ENCODE measurements at places on chromosomes 16 and 17. TPM values are rescaled to one million over a fixed set of nuclear protein-coding genes. Genes with fewer than 3 reads are reported as not detected.
A peak's percentile ranks its signal among the peaks of the same experiment; 100 is the strongest.

GRCh38 chr16:15515992-15516391 is 81.6 kb downstream of the BMERB1 start:
- DNase-seq = no peak

DNA sequence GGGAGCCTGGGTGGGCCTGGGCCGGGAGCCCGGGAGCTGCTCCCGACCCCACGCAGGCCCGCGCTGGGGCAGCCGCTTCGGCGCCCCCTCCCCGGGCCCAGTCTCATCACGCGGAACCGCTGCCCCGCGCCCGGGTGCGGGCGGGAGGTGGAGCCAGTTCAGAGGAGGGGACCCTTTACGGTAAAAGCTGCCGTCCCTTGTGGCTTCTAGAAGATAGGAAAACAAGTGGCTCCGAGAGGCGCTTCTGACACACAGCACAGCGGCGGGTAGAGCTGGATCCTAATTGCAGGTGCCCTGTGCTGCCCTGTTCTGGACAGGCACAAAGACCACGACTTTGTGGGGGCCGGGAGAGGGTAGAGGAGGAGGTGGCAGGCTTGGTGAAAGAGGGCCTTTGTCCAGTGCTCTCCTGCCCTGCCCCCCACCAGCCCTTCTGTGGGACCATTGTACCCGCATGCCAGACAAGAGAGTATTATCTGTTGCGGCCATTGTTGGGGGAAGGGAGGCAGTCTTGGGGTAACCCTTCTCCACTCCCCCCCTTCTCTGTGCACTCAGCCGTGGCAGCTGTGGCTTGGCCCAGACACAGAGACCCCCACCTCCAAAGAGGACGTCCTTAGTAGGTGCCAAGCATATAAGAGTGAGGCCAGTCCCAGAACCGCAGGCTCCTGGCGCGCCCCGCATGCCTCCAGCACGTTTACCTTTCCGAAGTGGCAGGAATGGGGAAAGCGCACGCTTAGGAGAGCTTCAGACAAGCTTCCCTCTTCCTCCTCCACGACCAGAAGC is 736 bp downstream of the CNP start:
- DNase-seq = no peak

GRCh38 chr16:58753711-58754134 is 19.6 kb upstream of the GOT2 start:
- no peak for DNase-seq

- no peak for DNase-seq
These were observed 4.0 kb downstream of the SRRM2 start for GRCh38 chr16:2756288-2757015.

DNA sequence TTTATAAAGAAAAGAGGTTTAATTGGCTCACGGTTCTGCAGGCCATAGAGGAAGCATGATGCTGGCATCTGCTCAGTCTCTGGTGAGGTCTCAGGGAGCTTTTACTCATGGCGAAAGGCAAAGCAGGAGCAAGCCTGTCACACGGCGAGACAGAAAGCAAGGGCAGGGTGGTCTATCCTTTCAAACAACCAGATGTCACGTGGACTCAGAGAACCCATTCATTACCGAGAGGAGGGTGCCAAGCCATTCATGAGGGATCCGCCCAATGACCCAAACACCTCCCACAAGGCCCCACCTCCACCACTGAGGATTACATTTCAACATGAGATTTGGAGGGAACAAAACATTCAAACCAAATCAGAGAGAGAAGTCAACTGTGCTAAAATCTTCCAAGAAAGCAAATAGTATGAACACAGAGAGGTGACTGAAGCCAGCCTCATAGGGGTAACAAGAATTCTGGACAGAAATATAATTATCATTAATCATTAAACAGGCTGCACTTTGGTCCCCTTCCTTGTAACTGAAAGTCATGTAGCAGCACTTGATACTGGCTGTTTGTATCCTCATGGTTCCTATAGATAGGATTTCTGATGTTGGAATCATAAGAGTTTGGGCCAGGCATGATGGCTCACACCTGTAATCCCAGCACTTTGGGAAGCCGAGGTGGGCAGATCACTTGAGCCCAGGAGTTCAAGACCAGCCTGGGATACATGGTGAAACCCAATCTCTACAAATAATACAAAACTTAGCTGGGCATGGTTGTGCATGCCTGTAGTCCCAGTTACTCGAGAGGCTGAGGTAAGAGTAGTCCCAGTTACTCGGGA is 52.5 kb upstream of the B4GALNT2 start:
- no peak for DNase-seq

The CRYM gene
- total RNA-seq = not detected

GRCh38 chr16:81371106-81371505 is 56.3 kb downstream of the GAN start:
- no peak for DNase-seq

The CFAP97D1 gene
- not detected for total RNA-seq

DNA sequence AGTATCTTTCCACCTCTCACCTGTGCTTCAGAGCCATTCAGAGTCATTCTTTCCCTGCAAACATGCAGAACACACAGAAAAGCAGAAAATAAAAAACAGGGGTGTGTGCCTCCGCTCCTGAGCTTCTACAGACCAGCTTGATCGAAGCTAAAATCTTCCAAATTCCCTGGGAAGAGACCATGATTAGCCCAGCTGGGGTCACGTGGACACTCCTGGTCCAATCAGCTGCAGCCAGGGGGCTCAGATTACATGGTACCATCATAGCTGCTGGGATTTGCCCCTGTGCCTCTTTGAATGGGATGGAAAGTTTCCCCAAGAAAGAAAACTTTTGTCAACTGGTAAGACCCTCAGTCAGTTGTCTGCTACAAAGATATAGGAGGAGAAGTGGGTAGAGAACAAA is 159.9 kb downstream of the TMEM114 start:
- no peak for DNase-seq

- DNase-seq = peak; percentile 53
These were observed 2.2 kb downstream of the MLYCD start for GRCh38 chr16:83901101-83901500.

DNA sequence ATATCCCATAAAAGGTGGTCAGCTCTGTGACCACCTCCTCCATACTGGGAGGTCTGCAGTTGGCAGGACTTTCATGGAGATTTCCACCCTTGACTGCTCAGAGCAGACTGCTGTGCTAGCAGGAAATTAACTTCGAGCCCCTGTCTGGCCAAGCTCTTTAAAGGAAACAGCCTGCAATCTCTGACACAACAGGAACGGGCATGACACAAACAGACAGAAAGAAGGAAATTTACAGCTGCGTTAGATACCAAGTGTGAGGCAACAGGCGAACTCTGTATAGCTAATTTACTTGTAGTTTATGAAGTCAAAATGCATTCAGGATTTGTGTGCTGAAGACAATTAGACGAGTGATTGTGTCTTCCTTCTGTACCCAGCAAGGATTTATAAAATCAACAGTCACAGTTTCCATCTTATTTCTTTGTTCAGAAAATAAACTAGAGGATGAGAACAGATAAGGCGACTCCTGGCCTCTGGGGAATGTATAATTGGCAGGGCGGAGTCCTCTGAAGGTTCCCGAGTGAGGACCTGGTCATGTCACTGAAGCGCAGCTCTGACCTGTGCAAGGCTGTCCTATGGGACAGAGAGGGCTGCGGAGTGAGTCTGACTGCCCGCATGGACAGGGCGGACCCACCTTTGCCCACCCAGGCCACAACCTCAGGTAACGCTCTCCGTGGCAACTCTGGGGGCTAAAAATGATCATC is 16.1 kb downstream of the WIPI1 start:
- DNase-seq = no peak

GRCh38 chr16:27189335-27189972 is 13.9 kb upstream of the KDM8 start:
- no peak for DNase-seq

- no peak for DNase-seq
These were observed 1.4 kb upstream of the CHST4 start for GRCh38 chr16:71524566-71525553.

The CLDN9 gene
- not detected for total RNA-seq

DNA sequence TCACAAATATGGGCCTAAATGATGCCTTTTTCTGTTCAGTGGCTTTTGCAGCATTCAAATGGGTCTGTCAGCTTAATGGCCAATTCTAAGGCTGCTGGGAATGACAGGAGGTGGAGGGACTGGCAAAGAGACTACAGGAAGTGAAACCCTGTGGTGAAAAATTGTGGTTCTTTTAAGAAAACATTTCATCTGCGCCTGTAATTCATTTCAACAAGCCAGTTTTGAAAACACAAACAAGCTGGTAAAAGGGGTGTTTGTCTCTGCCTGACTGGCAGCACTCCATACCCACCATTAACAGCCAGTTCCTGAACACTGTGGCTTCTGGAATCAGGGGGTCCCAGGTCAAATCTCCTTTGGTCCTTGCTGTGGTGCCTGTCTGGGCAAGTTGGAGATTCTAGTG is 3.6 kb upstream of the KDM8 start:
- peak; percentile 12 for DNase-seq

DNA sequence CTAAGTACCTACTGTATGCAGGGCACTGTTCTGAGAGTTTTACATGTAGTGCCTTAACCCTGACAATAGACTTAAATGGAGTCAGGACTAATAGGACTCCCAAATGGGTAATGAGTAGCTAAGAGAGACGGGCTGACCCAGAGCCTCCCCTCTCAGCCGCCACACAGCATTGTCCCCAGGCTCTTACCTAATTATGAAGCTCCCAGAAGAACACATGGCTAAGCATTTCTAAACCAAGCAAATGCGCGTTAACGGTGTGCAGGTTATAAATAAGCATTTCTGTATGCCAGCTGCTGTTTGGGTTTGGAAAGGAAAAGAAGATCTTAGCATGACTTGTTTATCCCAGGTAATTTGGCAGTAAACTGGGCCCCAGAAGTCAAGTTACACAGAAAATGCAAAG is 14.3 kb downstream of the KATNIP start:
- no peak for DNase-seq

GRCh38 chr16:48831076-48831722 is 221.2 kb upstream of the N4BP1 start:
- DNase-seq = no peak

DNA sequence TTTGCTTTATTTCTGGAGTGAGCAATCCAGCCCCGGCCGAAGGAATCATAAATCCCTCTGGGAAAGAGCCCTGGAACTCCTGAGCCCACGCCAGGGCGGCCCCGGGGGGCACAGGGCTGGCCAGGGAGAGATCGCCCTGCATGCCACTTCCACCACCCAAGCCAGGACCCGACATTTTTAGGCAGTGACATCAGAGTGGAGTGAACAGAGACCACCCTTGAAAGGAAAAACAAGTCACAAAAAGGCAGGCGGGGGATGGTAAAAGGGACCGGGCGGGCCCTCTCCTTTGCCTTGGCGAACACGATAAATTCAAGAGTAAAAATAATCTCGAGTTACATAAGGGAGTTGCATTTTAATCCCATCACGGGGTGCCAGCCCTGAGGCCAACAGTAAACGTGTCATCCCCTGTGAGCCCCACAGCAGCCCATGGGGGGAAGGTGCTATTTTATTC is 284.1 kb downstream of the C16orf95 start:
- no peak for DNase-seq

- no peak for DNase-seq
These were observed 1.7 kb downstream of the ZNF469 start for GRCh38 chr16:88384222-88385111.

DNA sequence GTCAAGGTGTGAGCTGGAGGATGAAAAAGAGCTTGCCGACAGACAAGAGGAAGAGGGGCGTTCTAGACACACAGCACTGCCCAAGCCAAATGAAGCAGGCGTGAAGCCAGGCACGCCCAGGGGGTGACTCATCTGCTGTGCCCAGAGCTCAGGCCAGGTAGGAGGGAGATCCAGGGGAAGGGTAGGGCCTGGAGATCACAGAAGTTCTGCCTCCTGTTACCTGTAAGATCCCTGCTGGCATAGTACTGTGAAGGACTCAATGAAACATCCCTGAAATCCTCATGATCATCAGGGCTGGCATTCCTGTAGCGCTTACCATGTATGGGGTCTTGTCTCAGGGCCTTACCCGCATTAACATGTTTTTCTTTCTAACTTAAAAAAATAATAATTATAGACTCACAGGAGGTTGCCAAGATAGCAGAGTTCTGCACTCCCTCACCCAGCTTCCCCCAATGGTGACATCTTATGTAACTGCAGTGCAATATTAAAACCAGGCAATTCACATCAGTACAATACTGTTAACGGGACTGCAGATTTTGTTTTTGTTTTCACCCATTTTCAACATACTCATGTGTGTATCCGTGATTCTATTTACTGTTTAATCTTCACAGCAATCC is 158.6 kb downstream of the XYLT1 start:
- no peak for DNase-seq

- DNase-seq = no peak
These were observed 322.0 kb downstream of the MAF start for GRCh38 chr16:79278506-79278905.

The IL21R gene
- 1.3 TPM for total RNA-seq

The KRTAP3-1 gene
- 6.8 TPM for total RNA-seq

GRCh38 chr17:33052856-33053255 is 61.2 kb downstream of the SPACA3 start:
- DNase-seq = no peak

DNA sequence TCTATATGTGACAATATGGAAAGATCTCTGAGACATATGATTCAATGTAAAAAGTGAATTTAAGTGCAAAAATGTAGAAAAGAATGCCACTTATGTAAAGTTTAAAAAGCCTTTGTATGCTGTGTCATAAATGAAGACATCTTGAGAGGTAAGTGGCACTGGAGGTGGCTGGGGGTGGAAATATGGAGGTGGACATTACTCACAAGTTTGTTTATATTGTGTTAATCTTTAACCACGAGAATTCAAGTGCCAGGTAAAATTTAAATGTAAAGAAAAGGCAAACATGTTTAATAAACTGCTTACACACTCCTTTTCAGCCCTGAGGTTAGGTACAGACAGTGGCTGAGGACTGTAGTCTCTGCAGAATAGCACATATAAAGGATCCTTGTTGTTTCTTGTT is 235.1 kb downstream of the ABCC12 start:
- no peak for DNase-seq

DNA sequence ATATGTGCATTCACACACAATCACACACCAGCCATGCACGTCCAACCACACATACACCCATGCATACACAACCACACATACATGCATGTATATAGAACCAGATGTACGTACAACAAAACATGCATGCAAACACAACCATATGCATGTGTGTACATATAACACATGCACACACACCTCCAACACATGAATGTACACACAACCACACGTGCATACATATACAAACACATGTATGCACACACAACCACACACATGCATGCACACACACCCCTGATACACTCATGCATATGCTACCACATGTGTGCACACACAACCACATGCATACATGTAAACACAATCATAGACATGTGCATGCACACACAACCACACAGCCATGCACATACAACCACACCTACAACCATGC is 52.0 kb upstream of the SDK2 start:
- DNase-seq = no peak

- DNase-seq = no peak
These were observed 50.2 kb downstream of the MAF start for GRCh38 chr16:79550373-79550772.

The SLC12A3 gene
- total RNA-seq = not detected

The TOP3A gene
- 24.9 TPM for total RNA-seq

Data from HFFc6 (cell line).